ENCODE measurements at places on chromosomes 7 and 10.
A peak's percentile ranks its signal among the peaks of the same experiment; 100 is the strongest.

DNA sequence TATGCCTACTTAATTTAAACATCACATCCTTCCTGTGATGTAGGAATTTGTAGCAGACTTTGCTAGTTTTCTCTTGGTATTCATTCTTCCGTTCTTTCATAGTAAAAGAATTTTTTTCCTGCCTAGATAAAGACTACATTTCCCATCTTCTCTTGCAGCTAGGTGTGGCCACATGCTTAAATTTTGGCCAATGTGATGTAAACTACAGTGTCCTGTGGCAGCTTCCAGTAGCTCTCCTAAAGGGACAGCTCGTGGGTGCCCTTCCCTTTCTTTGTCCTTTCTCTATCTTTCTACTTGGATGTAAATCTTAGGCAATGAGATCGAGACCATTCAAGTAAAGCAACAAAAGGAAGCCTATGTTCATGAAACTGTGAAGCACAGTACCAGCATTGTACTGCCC is 58.6 kb downstream of the ASAH2B start:
- DNase-seq, result no peak

- DNase-seq, result no peak
Observed at GRCh38 chr10:7102084-7102483, 308.8 kb downstream of the SFMBT2 start.

DNA sequence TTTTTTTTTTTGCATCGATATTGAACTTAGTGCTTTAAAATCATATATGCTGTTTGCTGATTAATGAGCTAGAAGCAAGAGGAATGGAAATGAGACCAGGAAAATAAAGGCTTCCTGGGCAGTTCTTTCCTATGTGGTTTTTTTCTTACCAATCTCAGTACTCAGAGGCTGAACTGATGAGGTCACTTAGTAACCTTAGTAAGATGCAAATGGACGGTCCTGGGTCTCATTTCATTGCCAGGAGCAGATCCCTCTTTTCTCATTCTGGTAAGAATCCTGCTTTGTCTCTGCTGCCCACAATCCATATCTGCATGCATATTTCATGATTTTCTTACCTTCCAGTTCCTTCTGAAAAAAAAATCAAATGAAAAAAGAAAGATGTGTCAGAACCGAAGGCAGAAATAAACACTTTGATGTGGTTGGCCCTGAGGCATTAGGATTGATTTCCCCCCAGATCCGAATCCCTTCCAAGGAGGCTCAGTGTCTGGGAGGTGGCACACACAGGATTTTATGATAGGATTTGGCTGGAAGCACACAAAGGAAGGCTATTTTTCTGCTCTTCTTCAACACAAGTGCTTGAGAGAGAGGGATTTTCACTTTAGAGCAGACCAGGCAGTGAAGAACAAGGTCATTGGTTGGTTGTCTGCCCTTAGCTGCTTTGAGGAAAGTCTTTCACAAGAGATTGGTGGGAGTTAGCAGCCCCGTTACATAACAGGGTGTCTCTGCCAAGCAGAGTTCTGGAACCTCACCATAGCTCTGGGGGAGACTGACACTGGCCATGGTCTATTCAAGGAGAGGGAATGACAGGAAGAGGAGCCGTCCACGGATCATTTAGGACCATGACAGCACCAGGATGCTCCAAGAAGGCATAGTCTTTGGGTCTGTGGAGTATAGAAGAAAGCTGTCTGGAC is 150.0 kb downstream of the CAMK1D start:
- DNase-seq, result no peak

GRCh38 chr7:142880876-142881505 is 4.6 kb downstream of the TRPV6 start:
- DNase-seq, result peak; percentile 72

DNA sequence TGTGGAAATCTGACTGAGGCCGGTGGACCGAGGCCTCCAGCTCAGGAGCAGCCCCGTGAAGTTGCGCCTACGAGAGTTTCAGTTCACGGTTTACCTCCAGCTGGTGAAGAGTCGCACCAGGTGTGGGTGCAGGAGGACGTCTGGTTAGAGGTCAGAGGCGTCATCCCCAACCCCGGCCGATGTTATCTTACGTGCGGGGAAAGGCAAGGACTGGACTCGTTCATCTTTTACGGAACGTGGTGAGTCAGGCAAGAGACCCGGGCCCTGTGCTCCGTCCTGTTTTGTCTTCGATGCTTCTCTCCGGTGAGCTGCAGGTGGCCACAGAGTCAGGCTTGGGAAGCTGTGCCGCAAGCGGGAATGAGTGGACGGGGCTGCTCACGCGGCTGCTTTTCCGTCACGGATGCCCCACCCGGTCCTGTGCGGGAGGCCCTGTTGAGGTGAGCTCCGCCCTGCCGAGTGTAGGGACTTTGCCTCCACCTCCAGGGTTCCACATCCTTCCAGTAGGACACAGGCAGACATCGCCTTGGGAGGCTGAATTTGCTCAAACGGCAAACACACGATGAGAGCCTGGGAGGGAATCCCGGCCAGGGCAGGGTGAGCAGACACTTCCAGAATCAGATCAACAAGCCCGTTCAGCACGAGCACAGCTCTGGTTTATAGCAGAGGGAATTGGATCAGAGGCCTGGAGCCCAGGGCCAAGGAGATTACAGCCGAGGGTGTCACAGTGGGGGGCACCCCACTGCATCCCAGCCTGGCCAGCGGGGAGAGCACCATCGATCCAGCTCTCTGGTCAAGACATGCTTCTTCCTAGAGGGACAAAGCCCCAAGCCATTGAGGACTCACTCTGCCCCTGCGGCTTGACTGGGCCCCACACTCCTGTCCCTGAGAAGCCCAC is 50.1 kb upstream of the INPP5A start:
- DNase-seq, result no peak

- no peak for DNase-seq
Observed at GRCh38 chr10:86768412-86769062, 12.1 kb downstream of the BMPR1A start.

DNA sequence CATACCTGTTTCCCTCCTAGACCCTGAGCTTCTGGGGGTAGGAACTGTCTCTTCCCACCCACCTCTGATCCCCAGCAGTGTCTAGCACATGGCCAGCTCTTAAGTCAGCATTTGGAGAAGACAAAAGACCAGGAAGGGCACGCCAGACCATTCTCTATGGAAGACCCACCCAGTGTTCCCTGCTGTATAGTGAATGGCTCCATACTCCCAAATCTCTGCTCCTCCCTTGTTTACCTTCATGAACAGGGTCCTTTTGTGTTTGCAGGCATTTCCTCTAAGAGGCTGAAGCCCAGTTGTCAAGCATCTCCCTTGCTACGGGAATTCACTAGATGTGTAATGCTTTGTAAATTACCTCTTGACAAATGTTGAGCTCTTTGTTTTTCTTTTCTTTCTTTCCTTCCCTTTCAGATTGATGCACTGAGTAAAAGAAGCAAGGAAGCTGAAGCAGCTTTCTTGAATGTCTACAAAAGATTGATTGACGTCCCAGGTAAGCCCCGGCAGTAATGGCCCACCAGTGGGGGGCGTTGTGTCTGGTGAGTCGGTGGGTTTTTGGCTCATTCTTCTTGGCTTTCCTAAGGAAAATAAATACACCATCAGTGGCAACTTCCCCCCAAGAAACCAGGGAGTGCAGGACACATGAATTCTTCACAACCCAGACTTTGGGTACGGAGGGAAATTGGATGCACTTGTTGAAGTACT is 216.6 kb upstream of the SH2B2 start:
- DNase-seq, result no peak

- DNase-seq, result no peak
Observed at GRCh38 chr7:155228894-155229293, 68.8 kb upstream of the INSIG1 start.

DNA sequence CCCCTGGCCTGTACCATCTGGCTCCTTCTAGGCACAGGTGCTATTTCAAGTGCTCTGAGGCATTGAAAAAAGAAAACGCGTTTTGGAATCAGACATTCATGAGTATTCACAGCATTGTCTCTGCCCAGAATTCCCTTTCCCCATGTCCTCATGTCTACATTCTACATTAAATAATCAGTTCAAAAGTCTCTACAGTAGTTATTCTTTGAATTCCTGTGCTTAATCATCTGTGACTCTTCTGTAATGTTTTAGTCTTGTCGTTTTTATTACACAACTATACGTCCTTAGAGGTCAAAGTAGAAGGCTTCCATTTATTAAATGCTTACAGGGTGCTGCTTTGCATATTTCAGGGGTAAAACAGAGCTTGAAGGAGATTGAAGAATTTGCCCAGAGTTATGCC is 95.7 kb downstream of the BICC1 start:
- no peak for DNase-seq
